Activated CD4-positive, alpha-beta T cell treated with anti-CD3 and anti-CD28 coated beads, Interleukin-2, Interleukin-4, amounts not matched to agents 100 ng/mL and 50 ng/mL, durations not matched to agents 16 hours and 8 hours (primary cell): ENCODE measurements at places on chromosomes 4 and X.

- DNase-seq = no peak
These were observed 415.8 kb downstream of the STIM2 start for GRCh38 chr4:27276307-27277073.

DNA sequence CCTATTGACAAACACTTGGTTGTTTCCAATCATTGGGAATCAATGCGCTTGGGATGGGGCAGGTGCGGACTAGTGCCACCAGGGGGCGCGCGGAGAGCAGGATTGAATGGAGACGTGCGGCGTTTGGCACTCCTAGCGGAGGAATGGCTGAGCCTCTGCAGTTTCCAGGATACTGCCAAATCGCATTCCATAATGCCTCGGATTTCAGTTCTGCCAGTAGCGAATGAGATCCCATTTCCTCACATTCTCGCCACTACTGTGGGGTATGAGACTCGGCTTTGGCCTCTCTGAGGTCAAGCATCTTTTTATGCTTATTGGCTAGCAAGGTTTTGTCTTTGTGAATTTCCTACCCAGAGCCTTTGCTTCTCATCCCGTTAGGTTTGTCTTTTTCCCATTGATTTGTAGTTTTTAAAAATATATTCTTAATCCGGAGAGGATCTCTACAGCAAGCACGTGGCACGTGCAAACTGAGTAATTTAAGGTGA lies 28.7 kb downstream of the CLDN34 start:
- DNase-seq = peak; percentile 78

DNA sequence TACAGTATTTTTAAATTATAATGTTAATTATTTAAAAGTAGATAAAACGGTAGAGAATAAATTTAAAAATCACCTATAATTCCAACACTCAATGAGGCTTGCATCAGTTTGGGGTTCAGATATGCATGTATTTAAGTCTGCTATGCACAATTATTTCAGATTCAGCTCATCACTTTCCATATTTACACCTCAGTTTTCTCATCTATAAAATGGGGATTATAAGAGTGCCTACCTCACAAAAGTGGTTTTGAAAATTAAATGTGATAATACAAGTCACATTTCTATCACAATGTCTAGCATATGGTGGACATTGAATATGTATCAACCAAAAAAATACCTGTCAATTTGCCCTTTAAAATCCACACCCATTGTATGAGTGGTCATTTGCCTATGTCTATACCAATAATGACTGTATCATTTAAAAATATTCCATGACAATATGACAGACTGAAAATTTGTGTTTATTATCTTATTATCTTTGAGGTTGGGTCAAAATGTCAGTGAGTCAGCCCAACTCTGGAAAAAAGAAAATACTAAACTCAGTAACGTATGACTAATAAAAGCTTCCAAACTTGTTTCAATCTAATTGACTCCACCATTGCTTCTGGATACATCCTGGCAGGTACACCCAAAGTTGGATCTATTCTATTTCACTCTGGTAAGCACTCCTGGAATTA lies 20.8 kb downstream of the OR13H1 start:
- DNase-seq = no peak

DNA sequence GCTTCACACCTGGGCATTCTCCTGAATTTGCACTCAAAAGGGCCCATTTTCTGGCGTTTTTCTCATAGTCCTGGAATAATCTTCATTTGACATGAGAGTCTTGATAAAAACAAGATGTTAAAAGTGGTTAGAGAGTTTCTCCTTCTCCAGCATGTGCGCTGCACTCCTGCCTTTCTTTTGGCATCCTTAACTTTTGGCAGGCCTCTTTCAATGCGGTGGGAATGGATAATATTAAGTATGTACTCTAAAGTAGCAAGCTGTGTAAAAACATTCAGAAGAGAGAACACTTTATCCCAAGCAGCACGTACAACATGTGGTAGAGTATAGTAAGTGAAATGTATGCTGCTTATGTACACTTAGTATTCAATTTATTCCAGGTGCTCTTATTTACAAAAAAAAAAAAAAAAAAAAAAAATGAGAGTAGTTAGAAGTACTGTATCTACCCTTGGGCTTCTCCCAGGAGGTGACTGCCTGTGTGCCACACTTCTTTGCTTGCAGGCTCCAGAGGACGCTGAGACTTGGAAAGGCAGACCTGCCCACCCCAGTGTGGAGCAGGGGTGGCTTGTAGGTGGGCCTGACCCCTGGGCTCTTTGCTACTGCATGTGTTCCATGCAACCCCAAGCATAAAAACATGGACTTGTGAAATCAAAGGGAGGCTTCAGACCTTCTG lies 3.9 kb downstream of the FGF2 start:
- no peak for DNase-seq

DNA sequence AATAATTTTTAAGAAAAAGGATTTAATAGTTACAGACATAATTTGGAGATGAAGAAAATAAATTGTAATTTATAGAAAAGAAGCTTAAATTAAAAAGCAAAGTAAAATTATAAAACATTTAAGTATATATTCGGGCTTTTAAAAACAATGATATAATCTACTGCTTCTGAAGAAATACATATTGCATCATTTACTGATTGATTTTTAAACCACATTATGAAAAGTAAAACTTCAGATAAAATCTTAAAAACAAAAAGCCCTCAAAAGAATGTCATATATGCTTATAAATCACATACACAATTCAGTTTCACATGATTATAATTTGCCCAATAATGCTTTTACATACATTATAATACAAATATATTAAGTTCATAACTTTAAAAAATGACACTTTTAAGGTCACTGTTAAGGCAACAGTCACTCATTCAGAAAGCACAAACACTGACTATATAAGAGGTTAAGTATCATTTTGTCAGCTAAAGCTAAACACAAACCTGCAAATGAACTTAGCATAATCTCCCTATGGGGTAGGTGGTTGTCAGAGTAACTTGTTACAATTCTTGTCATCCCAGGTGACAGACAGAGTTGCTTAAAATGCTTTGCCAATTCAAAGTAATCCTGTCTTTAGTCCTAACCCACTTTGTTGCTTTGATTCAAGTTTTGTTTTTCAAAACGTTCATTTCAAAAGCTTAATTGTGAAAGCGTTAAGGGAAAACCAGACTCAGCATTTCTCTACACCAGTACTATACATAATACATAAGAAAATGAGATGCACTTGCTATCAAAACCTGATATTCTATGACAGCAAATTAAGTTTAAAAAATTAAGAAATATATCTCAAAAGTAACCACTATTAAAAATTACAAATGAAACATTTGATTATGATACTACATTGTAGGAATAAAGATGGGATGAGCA lies 90.6 kb upstream of the MAB21L2 start:
- DNase-seq = peak; percentile 24

DNA sequence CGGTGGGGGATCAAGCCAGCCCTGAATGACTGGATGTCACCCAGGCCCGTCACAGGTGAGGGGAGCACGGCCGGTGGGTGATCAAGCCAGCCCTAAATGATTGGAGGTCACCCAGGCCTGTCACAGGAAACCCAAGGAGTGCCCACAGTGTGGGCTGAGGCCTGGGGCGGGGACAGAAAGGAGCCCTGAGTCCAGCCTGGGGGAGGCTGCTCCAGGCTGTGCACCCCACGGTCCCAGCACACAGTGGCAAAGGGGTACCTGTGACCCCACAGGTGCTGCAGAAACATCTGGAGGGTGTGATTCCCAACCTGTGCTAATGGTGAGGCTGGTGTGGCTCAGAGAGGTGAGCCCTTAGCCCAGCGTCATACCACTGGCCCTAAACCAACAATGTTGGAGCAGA lies 6.2 kb upstream of the CPLX1 start:
- no peak for DNase-seq
